ENCODE measurements at places on chromosomes 4 and X.

- no peak for DNase-seq
These were observed 566 bp downstream of the CORIN start for GRCh38 chr4:47837094-47837907.

DNA sequence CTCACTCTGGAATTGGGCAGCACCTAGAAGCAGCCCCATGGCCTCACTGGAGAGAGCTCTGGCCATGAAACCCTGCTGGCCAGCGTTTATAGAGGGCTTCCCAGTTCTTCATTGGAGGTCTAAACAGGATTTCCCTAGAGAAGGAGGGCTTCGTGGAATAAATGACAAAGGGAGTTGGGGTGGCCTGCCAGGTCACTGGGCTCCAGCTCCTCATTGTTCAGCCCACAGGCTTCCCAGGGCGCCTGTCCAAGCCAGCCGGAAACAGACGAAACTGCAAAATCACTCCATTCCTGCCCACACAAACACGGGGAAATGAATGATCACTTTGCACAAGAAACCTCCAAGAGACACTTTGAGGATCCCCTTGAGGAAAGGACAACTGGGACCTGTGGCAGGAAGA, 189.7 kb downstream of the TSPAN5 start:
- peak; percentile 31 for DNase-seq

DNA sequence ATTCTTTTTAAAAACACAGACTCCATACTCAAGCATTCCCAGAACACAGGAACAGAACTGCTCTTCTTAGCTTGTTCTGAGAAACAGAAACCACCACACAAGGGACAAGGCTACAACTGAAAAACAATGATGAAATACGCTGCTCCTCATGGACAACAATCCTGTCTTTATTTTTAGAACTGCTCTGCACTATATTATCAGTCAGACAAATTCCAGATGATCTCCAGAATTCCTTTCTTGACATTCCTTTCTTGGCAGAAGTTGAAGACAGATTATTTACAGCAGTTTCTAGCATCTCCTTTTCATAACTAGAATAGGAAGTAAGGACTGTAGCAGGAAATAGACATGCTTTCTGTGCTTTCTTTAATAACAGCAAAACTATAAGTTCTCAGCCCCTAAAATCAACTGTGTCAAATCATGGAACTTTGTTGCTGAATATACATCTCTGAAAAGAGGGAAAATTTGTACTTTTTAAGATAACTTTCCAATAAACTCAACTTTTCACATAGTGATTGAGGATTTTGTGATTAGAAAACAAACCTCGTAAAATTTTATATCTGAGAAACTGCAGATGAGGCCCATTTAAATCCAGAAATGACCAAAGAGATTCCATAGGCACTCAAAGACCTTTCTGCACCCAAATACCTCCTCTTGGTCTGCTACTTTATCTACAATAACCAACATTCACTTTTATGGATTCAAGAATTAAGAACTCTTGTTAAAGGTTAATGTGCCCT, 35.9 kb downstream of the ANTXR2 start:
- no peak for DNase-seq

DNA sequence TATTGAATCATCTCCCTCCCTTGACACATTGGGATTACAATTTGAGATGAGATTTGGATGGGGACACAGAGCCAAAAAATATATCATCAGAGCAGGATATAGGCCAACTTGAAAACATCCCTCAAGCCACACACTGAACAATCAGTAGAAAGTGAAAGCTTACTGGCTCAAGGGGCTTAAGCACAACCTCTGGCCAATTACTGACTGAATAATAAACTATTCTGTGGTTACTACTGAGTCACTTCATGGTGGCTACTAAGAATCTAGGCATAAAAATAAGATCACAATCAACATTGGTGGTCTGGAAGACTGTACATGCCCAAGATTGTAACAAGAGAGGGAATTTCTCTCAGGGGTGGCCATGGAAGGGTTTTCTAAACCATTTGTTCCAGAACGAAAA, 27.4 kb upstream of the GPR174 start:
- DNase-seq: no peak

Measured in cerebellum (tissue), 4 donors.